Stimulated activated CD8-positive, alpha-beta memory T cell treated with anti-CD3 and anti-CD28 coated beads, Interleukin-12 subunit alpha, Interleukin-12 subunit beta, amount 100 ng/mL, for 1 hour (primary cell): ENCODE measurements at places on chromosomes 1 and 21.

DNA sequence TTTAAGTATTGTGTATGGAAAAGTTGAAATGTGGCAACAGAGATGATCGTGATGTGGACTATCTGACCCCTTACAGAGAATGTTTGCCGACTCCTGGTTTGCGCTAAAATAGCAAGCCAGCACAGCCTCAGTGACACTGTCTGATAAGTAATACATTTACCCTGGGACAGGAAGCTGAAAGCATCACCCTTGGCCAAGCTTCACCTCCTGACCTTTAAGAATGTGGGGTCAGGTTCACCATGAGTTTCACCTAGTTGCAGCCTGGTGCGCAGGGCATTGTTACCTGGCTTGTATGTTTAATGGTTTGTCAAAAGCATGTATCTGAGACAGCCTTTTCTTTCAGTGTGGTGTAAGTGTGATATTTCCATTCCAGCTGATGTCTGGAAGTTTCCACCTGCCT lies 29.2 kb downstream of the TRAF5 start:
- DNase-seq: no peak

- peak; percentile 42 for DNase-seq
These were observed 45.3 kb upstream of the ARHGEF10L start for GRCh38 chr1:17494114-17494729.

- DNase-seq: no peak
These were observed 12.7 kb downstream of the SPATC1L start for GRCh38 chr21:46171585-46171984.

DNA sequence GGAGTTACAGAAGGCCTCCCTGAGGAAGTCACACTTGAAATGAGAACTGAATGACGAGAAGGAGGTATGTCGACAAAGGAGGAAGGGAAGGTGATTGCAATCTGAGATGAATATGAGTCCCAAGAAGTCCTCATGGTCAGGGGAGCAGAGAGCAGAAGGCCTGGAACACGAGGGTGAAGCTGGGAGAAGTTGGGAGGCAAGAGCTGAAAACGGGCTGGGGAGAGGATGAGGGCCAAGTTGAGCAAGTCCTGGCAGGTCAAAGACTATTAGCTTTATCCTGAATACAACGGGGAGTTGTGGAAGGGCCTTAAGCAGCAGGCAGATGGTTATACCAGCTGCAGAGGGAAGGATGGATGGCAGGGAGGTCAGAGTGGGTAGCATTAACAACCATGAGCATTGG lies 89.5 kb downstream of the KCNJ15 start:
- DNase-seq: no peak

DNA sequence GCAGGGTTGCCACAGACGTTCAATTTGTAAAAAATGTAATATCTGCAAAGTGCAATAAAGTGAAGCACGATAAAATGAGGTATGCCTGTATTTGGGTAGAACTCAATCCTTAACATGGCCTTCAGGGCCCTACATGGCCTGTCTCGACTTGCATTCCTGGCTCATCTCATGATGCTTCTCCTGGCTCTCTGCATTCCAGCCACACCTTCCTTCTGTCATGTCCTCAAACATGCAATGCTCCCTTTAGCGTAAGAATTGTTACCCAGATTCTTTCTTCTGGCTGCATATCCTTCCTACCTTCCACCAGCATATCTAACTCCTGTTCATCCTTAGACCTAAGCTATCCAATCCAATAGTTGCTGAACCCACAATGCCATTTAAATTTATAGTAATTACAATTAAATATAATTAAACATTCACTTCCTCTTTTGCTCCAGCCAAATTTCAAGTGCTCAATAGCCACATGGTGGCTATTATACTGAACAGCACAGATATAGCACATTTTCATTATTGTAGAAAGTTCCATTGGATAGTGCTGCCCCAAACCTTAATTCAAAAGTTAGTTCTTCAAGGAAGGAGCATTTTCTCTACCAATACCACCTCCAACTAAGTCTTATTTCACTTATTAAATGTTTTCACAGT lies 32.6 kb downstream of the FGGY start:
- DNase-seq: no peak

- no peak for DNase-seq
These were observed 121.1 kb downstream of the RUNX1 start for GRCh38 chr21:34927992-34928391.

GRCh38 chr1:109929170-109929569 lies 18.5 kb downstream of the CSF1 start:
- DNase-seq: no peak

GRCh38 chr1:245043611-245043940 lies 111.2 kb upstream of the KIF26B start:
- no peak for DNase-seq

DNA sequence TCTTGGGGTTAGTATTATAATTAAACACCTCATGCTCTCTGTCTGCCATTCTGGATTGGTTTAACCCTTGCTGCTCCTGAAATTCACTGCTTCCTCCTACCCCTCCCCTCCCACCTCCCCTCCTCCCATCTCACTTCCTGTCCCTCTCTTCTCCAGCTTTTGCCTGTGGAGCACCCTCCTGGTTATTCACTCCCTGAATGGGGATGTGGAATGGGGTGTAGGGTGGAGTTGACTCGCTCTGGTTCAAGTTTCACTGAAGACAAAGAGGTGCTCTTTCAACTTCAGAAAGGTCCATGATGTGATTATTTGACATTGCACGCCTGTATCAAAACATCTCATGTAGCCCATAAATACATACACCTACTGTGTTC lies 160.5 kb downstream of the PLXNA2 start:
- no peak for DNase-seq

DNA sequence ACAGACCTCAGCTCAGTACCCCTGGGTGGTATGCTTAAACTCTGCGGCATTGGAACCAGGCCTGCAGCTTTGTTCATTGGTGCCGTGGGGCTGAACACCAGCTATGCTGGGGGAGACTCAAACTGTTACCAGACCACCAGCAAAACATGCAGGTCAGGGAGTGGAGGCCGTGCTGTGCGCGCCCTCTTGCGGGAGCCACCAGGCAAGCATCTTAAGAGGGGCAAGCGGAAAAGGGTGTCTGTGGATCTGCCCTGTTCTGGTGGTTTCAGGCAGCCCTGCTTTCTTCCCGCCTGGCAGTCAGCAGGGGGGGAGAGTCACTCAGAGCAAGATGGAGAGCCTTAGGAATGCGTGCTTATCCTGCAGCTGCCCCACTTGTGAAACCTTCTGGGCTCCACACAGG lies 276.9 kb upstream of the ZRANB2 start:
- no peak for DNase-seq

DNA sequence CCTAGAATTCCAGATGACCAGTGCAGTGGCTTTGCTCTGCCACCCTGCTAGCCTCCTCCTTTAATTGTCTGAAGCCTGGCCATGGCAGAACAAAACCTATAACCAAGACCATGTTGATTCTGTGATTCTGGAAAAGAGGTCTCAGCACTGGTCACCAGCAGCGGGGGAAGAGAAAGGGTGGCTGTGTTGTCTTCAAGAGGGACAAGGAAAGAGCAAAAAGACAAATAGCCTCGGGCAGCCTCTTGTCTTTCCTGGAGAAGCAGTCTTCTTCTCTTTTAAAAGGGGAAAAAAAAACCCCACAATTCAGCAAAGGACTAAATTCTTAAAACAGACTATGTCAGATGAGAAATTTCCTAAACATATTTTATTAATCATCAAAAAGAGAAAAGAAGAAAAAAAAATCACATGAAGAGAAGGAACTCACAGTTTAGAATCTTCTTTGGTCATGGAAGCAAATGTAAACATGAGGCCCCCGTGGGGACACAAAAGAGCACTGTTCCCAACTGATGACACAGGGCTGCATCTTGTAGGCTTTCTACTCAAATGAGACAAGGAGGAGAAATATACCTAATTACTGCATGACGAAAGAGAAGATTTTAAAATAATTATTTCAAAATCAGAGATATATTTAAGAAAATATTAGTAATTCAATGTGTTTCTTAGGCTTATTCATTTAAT lies 36.3 kb upstream of the RAP1GAP start:
- DNase-seq: no peak

GRCh38 chr1:216766633-216767327 lies 43.6 kb upstream of the ESRRG start:
- no peak for DNase-seq

GRCh38 chr1:6124746-6125365 lies 55.3 kb downstream of the CHD5 start:
- DNase-seq: no peak

DNA sequence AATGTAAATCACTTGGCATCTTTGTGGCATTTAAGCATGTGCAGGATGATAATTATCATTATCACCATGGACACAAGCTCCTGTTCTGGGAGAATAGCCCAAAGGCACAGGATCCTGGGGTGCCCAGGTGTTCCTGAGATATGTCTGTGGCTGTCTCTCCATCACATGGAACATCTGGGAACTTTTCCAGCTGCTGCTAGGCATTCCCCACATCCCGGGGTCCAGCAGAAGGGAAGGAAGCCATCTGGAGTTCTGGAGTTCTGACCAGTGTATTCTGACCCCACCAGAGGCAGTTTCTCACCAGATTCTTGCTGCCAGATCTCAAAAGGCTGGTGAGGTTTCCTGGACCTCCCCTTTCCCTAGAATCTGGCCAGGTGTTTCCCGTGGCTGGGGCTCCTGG lies 259.7 kb upstream of the VAMP3 start:
- no peak for DNase-seq

DNA sequence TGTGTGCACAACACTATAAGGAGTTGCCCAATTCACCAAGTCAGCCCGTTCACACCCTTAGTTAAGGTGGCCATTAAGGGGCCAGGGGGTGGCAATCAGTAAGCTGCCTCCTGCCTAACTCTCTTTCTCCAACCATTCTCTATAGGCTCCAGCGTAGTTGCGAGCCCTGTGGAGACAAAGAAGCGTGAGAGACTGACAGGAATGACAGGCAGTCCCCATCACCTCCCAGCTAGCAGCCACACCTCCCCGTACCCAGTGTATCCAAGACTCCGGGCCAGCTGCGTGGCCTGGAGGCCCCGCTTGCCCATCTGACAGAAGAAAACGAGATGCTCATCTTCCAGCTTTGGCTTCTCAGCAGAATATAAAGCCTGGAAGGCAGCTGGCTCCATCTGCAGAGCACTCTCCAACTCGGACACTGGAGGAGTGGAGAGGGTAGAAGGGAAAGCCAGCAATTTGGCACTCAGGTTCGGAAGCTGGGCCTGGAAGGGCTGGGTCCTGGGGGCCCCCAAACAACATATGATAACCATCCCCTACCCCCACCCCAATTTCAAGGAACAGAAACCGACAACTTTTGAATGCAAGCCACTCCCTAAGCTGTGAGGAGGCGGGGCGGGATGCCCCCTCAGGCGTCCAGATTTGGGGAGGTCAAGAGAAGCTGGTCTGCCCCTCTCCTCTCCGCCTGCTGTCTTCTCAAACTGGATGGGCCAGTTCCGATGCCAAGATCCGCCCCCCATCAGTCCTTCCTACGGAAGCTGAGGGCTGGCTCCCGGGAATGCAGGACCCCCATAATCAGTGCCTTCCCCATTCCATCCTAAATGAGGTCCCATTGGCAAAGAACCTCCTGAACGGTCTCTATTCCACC lies 872 bp downstream of the TSTD1 start:
- no peak for DNase-seq

DNA sequence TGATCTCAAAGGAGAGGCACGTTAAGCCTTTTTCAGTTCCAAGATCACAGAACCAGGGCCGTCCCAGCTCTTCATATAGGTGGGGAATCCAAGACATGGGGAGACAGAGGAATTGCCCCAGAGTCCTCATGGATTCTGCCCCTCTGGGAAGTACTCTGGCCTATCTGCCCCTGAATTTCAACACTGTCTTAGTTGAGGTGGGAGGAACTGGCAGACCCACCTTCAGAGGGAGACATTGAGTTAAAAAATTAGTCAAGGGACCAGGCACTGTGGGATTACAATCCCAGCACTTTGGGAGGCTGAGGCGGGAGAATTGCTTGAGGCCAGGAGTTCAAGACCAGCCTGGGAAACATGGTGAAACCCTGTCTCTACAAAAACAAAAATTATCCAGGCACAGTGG lies 2.1 kb upstream of the KNCN start:
- no peak for DNase-seq

DNA sequence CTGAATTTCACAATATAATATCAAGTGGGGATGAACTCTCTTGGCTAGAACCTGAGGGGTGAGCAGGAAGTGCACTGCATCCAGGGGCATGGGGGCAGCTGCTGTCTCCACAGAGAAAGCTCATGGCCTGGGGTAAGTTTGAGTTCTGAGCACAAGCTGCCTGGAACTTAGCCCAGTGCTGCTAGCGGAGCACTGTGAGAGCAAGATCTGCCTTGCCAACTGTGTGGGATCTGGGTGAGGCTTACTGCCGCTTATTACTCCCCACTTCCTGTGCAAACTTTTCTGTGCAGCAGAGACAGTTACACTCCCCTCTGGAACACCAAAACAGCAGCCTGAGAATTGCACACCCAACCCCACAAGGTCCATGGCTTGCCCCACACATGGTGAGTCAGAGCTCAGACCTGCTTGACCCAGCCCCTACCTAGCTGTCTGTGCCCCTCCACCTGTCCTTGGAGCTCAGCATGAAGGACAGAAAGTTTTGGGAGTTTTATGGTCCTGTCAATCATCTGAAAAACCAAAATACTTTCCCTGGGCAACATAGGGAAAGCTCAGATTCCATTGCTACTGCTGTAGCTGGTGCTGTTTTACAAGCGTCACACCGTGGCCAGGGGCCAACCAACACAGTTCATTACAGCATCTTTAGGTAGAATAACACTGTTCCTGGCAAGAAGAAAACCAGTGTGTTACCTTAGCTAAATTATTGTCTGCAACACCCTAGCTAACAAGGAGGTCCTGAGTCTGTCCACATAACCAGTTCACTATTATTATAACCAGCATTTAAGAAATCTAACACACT lies 762.1 kb upstream of the NEGR1 start:
- no peak for DNase-seq

DNA sequence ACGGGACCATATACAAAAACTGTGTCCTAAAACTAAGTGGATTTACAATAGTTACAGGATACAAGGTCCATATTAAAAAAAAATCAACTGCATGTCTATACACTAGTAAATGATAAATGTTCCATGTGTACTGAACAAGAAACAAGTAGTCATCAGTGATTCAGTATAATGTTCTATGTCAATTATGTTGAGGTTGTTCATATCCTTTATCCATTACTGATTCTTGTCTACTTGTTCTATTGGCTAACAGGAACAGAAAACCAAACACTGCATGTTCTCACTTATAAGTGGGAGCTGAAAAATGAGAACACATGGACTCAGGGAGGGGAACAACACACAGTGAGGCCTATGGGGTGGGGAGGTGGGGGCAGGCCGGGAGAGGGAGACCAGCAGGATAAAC lies 90.5 kb downstream of the CDC42BPA start:
- DNase-seq: no peak

GRCh38 chr21:25942135-25942534 lies 207.4 kb downstream of the GABPA start:
- DNase-seq: no peak
